Activated CD4-positive, alpha-beta T cell treated with anti-CD3 and anti-CD28 coated beads, Interleukin-10, Interleukin-2, amounts not matched to agents 100 ng/mL and 50 ng/mL, durations not matched to agents 16 hours and 8 hours (primary cell): ENCODE measurements at places on chromosomes 6 and 20.
A peak's percentile ranks its signal among the peaks of the same experiment; 100 is the strongest.

GRCh38 chr20:5796331-5797040 is 46.3 kb downstream of the SHLD1 start:
- DNase-seq, result no peak

- DNase-seq, result peak; percentile 82
Measured at GRCh38 chr6:16762550-16763477, 1.6 kb upstream of the ATXN1 start.

- DNase-seq, result no peak
Measured at GRCh38 chr20:43068482-43068881, 121.2 kb downstream of the PTPRT start.

DNA sequence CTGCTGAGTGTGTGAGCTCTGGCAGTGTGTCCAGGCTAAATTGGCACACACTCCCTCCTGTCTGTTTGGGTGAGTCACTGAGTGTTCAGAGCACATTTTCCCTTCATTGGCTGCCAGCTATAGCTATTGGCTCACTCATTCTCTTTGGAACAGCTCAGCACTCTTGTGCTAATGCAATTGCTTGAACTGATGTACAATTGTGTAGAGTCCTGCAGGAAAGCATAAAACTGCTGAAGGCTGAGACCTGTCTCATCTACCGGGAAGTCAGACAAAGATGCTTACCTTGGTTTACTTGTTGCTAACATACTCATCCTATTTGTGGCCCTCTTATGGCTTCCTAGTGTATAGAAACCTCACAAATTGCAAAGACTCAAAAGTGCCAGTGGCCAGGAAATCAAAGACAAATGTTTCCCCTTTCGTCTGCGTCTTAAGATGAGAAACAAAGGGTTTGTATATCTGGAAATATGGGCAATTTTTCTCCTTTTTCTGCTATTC is 351.0 kb downstream of the BCKDHB start:
- DNase-seq, result no peak

GRCh38 chr20:21725892-21726291 is 20.4 kb downstream of the PAX1 start:
- no peak for DNase-seq

GRCh38 chr20:51189814-51190782 is 167.2 kb upstream of the KCNG1 start:
- DNase-seq, result no peak

DNA sequence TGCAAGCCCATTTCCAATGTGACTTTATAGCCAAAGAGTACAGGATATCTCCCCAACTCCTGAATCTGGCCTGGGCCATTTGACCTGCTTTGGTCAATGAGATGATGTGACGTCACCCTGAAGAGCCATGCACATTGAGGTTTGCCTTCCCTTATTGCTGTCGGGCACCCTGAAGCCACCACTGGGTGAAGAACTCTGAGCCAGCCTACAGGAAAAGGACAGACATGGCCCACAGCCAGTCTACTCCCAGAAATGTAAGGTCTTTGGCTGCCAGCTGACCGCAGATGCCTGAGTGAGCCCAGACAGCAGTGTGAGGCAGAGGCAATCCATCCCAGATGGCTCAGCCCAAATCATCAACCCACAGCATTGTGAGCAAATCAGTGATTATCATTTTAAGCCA is 3.7 kb upstream of the SYNDIG1 start:
- DNase-seq, result no peak

- no peak for DNase-seq
Measured at GRCh38 chr20:54560357-54560756, 85.0 kb downstream of the DOK5 start.

- no peak for DNase-seq
Measured at GRCh38 chr6:161736781-161737292, 463.0 kb upstream of the AGPAT4 start.

DNA sequence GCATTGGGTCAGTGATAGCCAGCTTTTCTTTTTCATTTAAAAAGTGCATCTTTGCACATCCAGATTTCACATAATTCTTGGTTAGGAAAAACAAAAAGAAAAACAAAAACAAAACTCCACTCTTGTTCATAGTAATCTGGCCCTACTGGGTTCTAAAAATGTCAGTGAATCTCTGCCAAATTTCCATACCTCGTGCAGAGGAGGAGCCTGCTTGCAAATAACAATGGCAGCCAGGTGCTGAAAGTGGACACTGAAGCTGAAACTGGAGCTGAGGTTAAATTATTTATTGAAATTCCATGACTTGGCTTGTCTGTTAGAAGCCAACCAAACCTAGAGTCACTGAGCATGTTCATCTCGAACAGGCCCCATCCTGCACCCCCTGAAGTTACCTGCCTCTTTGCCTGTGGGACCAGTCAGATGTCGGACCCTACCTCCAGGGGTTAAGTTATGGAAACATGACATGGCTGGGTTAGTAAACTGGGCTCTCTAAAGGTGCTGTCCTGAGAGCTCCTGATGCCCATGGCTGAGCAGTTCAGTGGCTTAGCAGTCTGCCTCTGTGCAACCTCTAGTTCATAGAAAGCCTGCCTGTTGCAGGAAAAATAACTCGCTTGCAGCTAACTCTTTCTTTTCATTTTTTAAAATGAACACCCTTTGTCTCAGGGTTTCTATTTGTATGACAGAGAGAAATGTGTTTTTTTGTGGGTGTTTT is 42.7 kb downstream of the CLIC5 start:
- no peak for DNase-seq
